ENCODE measurements at places on chromosomes 5 and 9.

GRCh38 chr5:151153766-151154272 is 3.8 kb downstream of the ANXA6 start:
- DNase-seq, result no peak

- no peak for DNase-seq
Measured at GRCh38 chr9:129023036-129023907, 4.9 kb downstream of the SH3GLB2 start.

- no peak for DNase-seq
Measured at GRCh38 chr5:95334900-95335538, 50.1 kb upstream of the MCTP1 start.

DNA sequence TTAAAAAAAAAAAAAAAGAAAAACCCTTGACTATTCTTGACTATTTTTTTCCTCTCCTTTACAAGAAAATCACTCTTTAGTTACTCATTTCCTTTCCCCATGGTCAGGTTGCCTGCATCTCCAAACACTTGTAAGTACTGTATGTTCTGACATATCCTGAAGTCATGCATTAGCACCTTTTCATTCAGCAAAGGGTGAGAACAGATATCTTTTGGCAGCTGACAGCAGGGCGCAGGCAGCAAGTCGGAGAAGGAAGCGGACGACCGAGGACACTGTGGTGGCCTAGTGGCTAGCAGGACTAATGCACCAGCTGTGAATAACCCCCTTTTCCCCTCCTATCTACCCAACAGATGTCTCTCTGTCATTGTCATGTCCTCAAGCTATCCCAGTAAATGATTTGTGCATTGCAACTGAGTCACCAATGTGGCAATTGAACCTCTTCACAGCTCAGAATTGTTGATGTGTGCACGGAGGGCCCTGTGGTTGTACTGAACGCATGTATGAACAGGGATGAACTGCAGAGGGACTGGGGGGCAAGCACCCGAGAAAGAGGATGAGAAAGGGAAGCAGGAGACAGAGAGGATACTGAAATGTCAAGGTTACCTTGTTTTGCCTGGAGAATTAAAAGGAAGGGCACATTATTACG is 996.0 kb upstream of the ARRDC3 start:
- DNase-seq, result no peak

DNA sequence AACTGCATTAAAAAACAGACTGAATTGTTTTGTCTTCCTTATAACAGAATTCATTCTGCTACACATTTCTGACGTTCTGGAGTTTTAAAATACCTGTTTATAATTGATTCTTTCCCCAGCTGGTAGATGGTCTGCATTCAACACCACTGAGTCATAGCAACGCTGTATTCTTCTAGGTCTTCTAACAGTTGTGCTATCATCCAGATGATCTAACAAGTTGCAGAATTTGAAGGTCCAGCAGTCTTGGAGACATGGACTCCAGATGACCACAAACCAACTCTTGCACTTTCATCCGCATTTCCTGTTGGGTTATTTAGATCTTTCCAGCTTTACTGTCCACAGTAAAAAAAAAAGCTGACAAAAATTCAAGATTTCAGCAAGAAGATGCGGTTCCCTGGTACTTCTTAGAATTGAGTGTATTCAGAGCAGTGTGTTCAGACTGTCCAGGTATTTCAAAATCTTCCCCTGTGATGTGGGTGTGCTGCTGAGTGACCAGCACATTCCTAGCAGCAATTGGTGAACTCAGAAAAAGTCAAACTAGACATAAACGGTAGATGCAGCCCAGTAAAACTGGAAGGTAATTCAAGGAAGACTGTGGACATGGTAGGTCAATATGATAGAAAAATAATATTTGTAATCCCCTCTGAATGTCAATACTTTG is 50.2 kb downstream of the CSNK1A1 start:
- no peak for DNase-seq

GRCh38 chr5:561408-561807 is 37.2 kb upstream of the SLC9A3 start:
- no peak for DNase-seq
